ENCODE measurements at places on chromosomes 5 and 9.

DNA sequence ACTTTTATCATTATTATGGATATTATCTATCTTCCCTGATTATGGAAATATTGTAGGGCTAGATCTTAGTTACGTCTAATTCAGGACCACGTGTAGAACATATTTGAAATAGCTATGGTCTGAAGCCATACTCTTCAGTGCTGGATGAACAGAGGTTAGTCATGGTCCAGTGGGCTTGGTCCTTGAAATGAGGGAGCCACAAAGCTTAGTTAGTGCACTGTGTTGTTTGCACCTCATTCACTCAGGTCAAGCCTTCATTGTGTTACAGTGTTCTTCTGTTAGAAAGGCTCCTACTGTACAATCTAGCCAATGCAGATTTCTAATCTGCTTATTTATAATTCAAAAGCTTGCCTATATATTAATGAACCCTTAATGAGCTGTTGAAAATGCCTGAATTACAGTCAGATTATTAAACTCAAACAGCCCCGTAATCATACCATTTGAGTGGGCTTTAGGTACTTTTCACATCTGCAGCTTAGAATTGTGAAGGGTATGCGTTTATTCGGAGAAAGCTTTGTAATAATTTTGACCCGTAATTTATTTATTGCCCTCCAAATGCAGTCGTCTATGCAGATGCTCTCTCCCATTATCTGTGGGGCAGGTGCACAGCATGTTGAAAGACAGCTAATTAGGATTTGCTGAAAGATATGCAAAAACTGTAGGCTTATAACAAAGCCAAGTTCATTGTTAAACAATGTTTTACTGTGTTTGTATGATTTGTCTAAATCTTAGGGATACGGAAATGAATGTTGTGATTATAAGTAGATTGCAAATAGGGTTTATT lies 164.9 kb downstream of the PBX3 start:
- DNase-seq, result no peak

DNA sequence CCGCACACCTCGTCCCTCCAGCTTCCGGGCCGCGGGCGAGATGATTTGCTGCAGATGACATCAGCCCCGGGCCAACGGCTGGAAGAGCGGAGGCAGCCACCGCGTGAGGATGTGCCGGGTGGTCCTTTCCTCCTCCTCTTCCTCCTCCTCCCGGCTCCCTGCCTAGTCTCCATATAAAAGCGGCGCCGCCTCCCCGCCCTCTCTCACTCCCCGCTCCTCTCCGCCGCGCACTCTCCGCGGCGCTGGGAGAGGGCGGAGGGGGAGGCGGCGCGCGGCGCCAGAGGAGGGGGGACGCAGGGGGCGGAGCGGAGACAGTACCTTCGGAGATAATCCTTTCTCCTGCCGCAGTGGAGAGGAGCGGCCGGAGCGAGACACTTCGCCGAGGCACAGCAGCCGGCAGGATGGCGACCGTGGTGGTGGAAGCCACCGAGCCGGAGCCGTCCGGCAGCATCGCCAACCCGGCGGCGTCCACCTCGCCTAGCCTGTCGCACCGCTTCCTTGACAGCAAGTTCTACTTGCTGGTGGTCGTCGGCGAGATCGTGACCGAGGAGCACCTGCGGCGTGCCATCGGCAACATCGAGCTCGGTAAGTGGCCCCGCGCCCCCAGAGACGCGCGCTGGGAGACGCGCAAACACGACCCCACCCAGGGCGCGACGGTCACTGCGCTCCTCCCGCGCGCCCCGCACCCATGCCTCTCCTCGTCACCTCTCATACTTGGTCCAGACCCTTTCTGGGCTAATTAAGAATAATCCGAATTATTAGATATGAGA lies at the start of gene MAP1B:
Gene MAP1B, plus strand, starts transcription at position 345 of the 770 bp plus-strand sequence. Its CDS starts 57 bp downstream, at position 402.
- peak; percentile 72 for DNase-seq

DNA sequence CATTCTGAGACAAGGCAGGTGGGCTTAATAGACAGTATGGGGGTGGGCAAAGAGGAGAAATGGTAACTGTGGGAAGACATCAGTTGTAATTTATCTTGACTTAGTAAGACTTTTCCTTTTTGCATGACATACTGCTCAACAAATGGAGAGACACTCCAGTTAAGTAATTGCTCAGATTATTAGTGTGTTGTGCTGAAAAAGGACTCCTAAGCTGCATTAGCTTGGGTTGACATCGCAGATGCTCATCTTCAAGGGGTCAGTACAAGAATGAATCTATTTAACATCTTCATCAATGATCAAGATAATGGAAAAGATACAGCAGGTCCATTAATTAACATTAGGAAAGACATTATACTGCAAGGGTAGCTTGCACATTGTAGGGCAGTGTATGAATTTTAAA lies 181.1 kb upstream of the ELAVL2 start:
- no peak for DNase-seq

- DNase-seq, result no peak
Observed at GRCh38 chr9:86788456-86788855, 158.8 kb downstream of the GAS1 start.
